ENCODE measurements at places on chromosomes 13 and 19. TPM values are rescaled to one million over a fixed set of nuclear protein-coding genes. Genes with fewer than 3 reads are reported as not detected.

Gene CILP2
- total RNA-seq, result 13.1 TPM

Gene CAB39L
- 6.1 TPM for total RNA-seq

Gene LMTK3
- total RNA-seq, result 19.9 TPM

Gene CEACAM8
- not detected for total RNA-seq

Gene CLDND2
- total RNA-seq, result 1.8 TPM

Gene LRRC63
- not detected for total RNA-seq

Gene WDR88
- not detected for total RNA-seq

Gene FAM216B
- not detected for total RNA-seq

Gene PDE4C
- total RNA-seq, result 1.5 TPM

Gene ADGRE1
- not detected for total RNA-seq

Gene GAPDHS
- total RNA-seq, result not detected

Gene KLK1
- 3.3 TPM for total RNA-seq

Gene LIM2
- not detected for total RNA-seq

Gene ZNF575
- 1.9 TPM for total RNA-seq

Gene ABHD8
- 5.2 TPM for total RNA-seq

Gene DGKH
- total RNA-seq, result 9.2 TPM

Gene NRTN
- 11.5 TPM for total RNA-seq

Gene S1PR4
- total RNA-seq, result 0.71 TPM

Gene SLC17A7
- 1.8 TPM for total RNA-seq

Gene UNC13A
- 29.0 TPM for total RNA-seq

Gene ZNF829
- total RNA-seq, result not detected

Gene CYP2S1
- total RNA-seq, result 17.6 TPM

Gene KIR2DL4
- not detected for total RNA-seq

Gene FCAR
- not detected for total RNA-seq

Gene ZNF534
- not detected for total RNA-seq

Gene C2CD4C
- 7.1 TPM for total RNA-seq

Gene MRPS31
- total RNA-seq, result 22.8 TPM

Gene ZNF714
- 20.0 TPM for total RNA-seq

Gene NLRP9
- total RNA-seq, result not detected

Gene CATSPERD
- not detected for total RNA-seq

Gene KCNN1
- 0.61 TPM for total RNA-seq

Gene ZNF816
- 8.9 TPM for total RNA-seq

Gene ZNF626
- total RNA-seq, result not detected

Gene KLK4
- total RNA-seq, result 0.84 TPM

Gene EPS8L1
- total RNA-seq, result 62.1 TPM

Gene LINGO3
- total RNA-seq, result not detected

Gene FPR2
- total RNA-seq, result not detected

Gene S1PR5
- total RNA-seq, result 4.4 TPM

Gene KCNK6
- total RNA-seq, result 11.0 TPM

Gene FFAR2
- not detected for total RNA-seq
